GM12892 (cell line): ENCODE measurements at places on chromosomes 5 and 9.

DNA sequence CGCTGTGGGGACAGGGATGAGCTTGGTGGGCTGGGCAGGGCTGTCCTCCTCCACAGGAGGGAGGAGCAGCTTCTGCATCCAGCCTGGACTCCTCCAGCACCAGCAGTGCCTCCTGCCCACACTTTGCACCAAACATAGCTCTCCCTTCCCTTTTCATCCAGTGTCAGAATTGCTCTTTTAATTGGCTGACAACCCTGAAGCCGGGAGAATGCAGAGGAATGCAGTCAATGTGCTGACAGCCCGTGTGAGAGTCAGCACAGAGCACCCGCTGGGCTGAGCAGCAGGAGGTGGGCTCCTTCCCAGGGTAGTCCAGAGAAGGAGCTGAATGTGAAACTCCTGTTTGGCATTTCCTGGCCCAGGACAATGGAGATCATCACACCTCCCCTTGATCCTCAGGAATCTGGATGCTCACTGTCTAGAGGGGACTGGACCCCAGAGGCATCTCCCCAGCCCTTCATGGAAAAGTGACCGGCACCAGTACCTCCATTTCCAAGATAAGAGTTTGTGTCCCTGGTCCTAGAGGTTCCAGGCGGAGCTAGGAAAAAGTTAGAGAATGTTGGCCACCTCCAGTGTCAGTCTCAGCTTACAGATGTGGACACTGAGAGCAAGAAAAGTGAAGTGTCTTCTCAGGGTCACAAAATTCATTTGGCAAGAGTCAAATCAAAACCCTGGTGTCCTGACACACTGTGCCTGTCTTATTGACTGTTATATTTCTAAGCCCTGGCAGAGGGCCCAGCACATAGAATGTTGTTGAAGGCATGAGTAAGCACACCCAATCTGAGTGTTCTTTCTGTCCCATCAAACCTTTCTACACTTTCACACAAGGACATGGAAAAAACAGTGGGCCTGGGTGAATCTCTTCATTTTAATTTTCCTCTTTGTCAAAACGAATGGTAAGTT is 202.1 kb downstream of the SNX18 start:
- DNase-seq = no peak

DNA sequence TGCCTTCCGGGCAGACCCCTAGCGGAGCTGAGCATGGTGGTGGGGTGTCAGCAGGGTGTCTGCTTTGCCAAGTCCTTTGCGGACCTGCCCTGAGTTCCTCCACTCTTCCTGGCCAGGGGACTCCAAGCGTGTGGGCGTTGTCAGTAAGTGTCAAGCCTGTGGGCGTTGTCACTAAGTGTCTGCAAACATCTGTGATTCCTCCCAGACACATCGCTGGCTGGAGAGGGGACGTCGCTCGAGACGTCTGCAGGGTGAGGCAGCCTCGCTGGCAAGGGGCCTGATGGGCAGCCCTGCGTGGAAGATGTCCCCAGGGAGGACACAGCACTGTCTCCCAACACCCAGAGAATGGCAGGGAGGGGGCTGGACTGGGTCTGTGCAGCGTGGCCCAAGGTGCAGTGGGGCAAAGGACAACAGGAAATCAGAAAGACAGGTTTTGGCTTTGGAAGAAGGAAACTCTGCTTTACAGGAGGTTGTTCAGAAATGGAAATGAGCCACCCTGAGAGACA is 28.8 kb downstream of the ADAMTSL2 start:
- no peak for DNase-seq

- DNase-seq = no peak
Measured at GRCh38 chr9:121169094-121169601, 32.5 kb downstream of the RAB14 start.

GRCh38 chr5:43019614-43020398 is 20.3 kb downstream of the ANXA2R start:
- no peak for DNase-seq

- DNase-seq = no peak
Measured at GRCh38 chr5:10913841-10914240, 152.8 kb upstream of the DAP start.

GRCh38 chr5:173574983-173575382 is 41.5 kb downstream of the BOD1 start:
- no peak for DNase-seq

DNA sequence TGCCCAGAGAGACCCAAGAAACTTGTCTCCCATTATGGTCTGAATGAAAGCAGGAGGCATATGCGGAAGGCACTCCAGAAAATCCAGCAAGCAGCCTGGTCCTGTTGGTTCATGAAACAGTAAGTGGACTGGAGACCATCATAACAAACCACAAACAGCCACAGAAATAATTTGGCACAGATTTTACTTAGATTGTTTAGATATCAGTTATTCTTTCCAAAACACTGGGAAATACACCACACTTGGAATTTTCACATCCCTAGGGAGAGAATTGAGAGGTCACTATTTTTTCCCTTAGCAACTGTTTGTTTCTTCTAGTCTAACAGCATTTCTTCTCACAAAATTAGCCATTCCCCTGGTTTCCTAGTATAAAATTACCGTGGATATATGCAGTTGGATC is 300.8 kb downstream of the OSTF1 start:
- DNase-seq = no peak

GRCh38 chr5:157459715-157460599 is at the start of gene NIPAL4:
Gene NIPAL4 (plus strand): TSS chr5:157460213. CDS start chr5:157460321, 108 bp downstream.
- peak; percentile 34 for DNase-seq

GRCh38 chr5:14732991-14733390 is 68.5 kb downstream of the OTULIN start:
- DNase-seq = no peak

GRCh38 chr5:133341296-133341695 is 271.0 kb downstream of the FSTL4 start:
- DNase-seq = no peak

DNA sequence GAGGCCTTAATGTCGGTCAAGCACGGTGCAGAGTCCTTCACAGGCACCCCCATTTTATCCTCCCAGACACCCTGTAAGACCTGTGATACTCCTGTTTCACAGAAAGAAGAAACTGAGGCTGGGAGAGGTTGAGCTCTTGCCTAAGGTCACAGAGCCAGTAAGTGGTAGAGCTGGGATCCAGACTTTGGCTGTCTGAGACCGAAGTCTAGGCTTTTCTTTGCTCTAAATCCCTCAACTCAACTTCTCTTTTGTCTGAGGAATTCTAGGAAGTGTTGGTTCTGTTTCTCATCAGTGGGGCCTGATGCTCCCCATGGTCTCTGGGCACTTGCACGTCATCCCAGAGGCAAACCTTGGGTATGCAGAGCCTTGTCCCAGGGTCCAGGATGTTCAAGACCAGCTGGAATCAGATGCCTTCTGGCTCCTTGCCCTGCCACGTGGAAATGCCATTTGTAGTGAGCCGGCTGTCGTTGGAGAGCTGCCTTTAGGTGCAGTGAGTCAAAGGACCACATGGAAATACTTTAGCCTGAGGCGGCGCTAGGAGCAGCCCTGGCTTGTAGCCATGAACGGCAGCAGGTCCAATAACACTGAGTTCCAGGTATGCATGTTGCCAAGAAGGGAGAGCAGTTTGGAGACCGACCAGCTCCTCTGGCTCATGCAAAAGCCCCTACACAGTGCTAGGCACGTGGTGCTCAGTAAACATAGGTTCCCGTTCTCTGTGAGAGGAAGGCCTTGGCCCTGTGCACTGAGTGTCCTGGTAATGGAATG is 9.2 kb downstream of the DCANP1 start:
- DNase-seq = no peak

- no peak for DNase-seq
Measured at GRCh38 chr5:177610770-177611445, 11.0 kb downstream of the B4GALT7 start.

DNA sequence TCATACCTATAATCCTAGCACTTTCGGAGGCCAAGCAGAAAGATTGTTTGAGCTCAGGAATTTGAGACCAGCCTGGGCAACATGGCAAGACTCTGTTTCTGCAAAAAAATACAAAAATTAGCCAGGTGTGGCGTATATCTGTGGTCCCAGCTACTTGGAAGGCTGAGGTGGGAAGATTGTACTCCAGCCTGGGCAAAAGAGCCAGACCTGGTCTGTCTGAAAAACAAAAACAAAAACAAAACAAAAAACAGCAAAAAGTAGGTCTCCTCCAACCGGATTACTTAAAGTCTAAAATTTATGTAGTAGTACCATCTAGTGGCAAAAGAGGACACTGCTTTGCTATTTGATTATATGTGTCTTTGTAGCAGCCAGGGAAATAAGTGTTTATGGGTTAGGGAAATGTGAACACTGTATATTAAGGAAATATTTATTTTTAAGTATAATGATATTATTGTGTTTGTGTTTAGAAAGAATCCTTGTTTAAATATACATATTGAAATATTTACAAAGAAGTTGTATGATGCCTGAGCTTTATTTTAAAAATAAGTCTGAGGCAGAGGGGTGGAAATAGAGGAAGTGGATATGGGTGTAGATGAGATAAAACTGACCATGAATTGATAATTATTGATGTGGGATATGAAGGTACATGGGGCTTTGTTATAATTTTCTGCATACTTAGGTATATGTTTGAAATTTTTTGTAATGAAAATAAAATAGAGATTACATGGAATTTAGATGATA is 20.0 kb downstream of the APC start:
- DNase-seq = no peak

DNA sequence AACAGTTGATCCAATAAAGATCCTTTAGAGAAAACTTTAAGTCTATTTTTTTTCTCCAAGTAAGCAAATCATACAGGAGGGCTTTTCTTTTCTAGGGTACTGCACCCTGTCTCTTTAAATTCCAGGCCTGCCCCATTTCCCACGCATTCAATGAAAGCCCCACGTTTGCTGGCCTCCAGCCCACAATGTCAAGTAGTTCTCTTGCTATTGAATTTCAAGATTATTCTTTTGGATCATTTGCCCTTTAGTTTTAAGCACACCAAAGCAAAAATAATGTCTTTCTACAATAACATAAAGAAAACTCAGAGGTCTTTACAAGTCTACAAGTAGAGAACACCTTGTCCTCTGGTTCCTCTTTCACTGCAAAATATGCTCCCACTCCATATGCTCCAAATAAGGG is 15.6 kb downstream of the MLLT3 start:
- no peak for DNase-seq

- no peak for DNase-seq
Measured at GRCh38 chr5:151469992-151470391, 22.6 kb downstream of the SLC36A1 start.

GRCh38 chr5:170619869-170620268 is 116.0 kb downstream of the KCNIP1 start:
- no peak for DNase-seq

DNA sequence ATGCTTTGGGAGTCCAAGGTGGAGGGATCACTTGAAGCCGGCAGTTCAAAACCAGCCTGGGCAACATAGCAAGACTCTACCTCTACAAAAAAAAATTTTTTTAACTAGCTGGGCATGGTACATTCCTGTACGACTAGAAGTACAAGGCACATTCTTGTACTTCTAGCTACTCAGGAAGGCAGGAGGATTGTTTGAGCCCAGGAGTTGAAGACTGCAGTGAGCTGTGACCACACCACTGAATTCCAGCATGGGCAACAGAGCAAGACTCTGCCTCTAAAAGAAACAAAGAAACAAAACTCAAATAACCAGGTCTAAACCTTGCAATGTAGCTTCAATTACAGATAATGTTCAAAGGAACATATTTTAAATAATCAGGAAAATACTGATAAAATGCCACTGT is 56.2 kb downstream of the SSBP2 start:
- no peak for DNase-seq

GRCh38 chr5:140690941-140691924 is at the start of the genes HARS1 and HARS2:
Gene HARS1 (minus strand): TSS chr5:140691370. CDS start chr5:140691304, 66 bp downstream.
Gene HARS2 (plus strand): TSS chr5:140691455. CDS start chr5:140691649, 194 bp downstream.
- DNase-seq = peak; percentile 87

GRCh38 chr5:143217065-143217803 is 186.3 kb downstream of the NR3C1 start:
- no peak for DNase-seq
